ENCODE measurements at places on chromosomes 7 and 10. TPM values are rescaled to one million over a fixed set of nuclear protein-coding genes. Genes with fewer than 3 reads are reported as not detected.

DNA sequence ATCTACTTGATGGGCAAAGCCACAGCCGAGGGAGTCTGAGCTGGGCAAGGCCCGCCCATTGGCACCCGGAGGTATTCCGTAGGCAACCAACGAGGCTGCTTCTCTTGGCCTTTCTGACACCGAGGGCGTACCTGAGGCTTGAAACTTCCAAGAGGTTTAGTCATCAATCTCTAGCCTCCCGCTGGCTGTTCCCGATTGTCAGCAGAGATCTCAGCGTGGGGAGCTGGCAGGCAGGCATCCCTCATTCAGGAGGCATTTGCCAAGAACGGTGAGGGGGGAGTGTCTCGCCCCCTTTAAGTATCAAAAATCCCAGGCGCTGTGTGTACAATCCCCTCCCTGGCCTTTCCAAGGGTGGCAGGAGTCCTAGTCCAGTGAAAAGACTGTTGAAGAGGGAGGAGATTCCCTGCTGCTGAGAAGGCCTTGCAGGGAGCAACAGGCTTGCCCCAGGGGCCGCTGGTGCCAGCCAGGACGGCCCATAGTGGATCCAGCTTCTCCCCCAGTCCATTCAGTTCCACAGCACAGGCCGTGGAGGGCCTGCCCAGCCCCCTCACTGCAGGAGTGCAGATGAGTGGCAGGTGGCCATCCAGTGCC is 39.7 kb downstream of the OAT start:
- no peak for DNase-seq

DNA sequence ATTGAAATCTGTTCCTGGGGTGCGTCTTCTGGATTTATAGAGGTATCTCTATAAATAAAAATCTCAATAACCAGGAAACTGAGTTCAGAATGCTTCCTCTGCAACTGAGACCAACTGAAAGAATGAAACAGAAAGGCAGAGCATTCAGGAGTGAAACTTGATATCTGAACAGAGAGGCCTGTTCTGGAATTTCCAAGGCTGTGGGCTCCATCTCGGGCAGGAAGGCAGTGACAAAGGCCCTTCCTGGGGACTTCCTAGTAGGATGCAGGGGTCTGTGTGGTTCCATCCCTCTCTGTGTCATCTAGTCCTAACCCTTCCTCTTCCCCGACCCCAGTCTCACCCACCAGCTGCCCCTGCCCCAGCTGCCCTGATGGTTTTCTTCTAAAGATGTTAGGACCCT is 52.0 kb downstream of the JCAD start:
- no peak for DNase-seq

The TFEC gene
- 26.4 TPM for total RNA-seq

- DNase-seq, result no peak
Measured at GRCh38 chr7:16652888-16653287, 6.9 kb downstream of the BZW2 start.

The SHH gene
- total RNA-seq, result under 0.01 TPM

All from hematopoietic multipotent progenitor cell (in vitro differentiated cells).